ENCODE measurements at places on chromosomes 6 and 20.

GRCh38 chr6:132053511-132053910 lies 102.3 kb upstream of the CCN2 start:
- DNase-seq = no peak

DNA sequence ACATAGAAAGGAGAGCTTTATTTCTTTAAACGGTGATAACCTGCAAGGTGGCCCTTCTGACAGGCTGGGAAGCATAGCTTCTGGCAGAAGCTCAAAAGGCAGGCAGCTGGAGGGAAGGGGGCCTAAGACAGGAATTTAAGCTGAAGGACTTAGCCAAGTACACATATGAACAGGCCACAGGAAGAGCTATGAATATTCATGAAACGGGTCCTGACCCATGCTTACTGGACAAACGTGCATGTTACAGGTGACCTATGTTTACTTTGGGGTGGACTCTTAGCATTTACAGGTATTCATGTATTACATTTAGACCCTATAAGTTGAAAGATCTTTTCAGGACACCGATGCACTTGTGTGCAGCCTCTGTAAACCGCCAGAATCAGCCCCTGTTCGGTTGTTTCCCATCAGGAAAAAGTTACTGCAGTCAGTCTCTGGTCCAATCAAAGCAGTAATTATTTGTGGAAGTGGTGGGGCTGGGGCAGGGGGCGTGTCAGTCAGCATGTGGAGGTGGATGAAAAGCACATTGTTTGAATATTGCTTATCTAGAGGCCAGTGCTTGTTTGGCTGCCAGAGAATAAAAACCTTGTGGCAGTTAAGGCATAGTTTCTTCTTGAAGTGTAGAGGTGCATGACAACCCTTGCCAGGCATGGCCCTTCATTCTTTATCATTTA lies 2.9 kb upstream of the GZF1 start:
- DNase-seq = no peak

GRCh38 chr20:61126369-61127195 lies 125.5 kb upstream of the CDH4 start:
- no peak for DNase-seq

DNA sequence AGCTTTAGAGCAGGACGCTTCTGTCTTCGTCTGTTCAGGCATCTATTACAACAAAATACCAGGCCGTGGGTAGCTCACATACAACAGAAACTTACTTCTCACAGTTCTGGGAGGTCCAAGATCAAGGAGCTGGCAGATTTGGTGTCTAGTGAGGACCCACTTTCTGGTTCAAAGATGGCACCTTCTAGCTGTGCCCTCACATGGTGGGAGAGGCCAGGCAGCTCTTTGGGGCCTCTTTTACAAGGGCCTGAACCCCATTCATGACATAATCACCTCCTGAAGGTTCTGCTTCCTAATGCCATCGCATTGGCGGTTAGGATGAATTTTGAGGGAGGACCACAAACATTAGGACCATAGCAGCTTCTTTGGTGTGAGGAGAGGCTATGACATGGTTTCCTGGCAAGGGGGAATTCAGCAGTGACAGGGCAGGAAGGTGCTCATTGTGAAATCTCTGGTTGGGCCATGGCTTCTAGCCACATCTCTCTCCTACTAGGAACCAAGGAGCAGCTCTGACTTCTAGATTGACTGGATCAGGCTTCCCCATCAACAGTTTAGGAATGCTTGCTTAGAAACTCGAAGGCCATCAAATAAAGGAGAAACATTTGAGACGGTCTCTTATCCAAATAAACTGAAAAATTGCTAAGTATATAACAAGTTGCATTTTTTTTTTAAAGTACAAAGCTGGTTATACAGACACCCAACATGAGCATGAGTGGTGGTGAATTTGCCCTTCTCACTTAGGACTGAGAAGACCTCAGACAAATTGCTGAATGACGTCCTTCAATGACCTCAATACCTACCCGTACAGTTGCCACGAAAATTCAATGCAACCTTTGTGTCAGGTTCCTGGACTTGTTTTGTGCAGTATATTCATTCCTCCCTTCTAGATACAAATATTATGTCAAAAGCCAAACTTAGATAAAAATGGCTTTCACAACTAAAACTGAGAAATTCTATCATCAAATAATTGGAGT lies 140.7 kb downstream of the ZDHHC14 start:
- no peak for DNase-seq

DNA sequence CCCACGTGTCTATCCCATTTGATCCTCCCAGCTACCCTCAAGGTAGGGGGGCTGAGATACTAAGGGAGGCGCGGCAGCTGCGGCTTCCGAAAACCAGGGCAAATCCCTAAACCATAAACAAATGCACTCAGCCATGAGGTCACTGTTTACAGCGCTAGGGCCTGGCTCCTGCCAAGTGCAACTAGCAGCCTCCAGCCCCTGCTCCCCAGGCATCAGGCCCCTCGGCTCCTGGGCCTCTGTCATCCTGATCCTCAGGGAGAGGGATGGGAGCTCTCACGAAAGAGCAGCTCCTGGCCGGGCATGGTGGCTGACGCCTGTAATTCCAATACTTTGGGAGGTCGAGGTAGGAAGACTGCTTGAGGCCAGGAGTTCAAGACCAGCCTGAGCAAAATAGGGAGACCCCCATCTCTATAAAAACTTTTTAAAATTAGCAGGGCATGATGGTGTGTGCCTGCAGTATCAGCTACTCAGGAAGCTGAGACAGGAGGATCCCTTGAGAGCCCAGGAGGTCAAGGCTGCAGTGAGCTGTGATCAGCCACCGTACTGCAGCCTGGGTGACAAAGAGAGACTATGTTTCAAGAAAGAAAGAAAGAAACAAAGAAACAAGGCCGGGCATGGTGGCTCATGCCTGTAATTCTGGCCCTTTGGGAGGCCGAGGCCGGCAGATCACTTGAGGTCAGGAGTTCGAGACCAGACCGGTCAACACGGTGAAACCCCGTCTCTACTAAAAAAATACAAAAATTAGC lies 42.5 kb upstream of the TLDC2 start:
- no peak for DNase-seq

DNA sequence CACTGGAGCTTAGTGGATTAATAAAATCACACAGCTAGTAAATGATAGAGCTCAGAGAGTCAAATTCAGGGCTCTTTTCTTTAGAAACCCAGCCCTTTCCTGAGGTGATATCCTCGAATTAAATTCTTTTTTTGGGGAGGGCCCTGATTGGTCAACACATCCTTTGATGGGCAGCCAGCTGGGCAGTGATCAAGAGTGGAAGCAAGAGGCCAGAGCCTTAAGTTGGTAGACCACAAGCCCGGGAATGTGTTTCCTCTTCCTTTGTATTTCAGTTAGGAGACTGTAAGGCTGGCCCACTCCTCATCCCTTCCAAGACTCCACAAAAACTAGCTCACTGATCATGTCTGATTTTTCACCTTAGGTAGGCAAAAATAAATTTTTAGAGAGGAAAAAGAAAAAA lies 640.5 kb downstream of the DHX35 start:
- no peak for DNase-seq

- no peak for DNase-seq
Observed at GRCh38 chr6:30380464-30380863, 35.5 kb downstream of the RPP21 start.

DNA sequence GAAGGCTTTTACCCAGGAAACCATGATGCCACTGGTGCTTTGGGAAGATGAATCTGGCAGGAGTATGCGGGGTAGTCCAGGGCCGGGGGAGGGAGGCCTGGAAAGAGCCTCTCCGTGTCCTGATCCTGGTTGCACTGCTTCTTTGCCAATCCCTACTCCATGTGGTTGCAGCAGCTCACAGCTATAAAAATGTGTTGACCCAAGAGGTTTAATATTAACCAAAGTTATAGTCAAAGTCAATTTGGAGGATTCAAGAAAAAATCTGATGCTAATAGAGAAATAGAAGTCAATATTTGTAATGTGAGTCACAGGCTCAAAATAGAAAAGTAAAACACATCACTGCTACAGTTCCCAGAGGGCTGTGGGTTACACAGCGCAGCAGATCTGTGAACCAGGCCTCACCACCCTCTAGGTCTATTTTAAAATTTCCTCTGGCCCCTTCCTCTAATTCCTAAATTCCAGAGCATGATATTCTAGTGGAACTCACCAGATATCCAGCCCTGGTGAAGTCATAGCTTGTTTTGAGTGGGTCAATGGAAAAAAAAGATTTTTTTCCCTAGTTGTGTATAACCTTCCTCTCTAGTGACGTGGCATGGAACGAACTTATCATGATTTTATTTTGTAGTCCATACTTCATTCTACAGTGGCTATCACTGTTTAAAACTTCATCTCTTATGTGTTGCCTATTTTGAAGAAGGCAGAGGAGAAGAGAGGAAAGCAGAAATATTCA lies 63.2 kb upstream of the BMP2 start:
- no peak for DNase-seq

GRCh38 chr20:36368869-36369268 lies 62.7 kb downstream of the DLGAP4 start:
- DNase-seq = no peak

- DNase-seq = no peak
Observed at GRCh38 chr6:36128793-36129192, 1.5 kb upstream of the MAPK13 start.

DNA sequence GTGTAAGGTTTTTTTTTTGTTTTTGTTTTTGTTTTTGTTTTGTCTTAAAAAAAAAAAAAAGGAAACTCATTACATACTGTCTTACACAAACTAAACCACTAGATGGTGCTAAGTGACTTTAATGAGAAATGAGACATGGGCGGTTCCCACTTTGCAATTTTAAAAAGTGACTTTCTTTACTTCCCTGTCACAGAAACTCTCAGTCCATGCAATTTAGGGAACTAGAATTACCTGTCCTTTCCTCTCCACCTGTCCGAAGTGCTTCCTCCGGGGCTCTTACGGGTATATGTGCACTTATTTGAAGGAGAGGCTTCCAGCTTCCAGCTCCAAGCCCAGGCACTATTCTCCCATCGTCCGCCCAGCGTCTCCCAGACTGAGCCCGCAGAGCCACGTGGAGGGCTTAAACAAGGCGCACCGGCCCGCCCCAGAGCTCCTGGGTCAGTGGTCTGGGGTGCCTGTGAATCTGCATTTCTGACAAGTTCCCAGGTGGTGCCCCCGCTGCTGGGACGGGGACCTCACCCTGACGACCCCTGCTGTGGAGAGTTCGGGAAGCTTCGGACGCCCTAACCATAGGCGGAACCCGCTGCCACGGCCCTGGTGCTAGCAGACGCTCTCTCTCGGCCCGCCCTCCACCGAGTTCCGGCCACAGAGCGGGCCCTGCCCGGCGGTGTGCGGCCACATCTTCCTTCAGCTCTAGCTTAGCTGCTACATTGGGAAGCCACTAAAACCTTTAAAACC lies 26.1 kb downstream of the BFSP1 start:
- peak; percentile 10 for DNase-seq

- no peak for DNase-seq
Observed at GRCh38 chr20:62959101-62959971, 6.8 kb downstream of the SLC17A9 start.

GRCh38 chr20:6732001-6732447 lies 35.5 kb upstream of the BMP2 start:
- DNase-seq = no peak

DNA sequence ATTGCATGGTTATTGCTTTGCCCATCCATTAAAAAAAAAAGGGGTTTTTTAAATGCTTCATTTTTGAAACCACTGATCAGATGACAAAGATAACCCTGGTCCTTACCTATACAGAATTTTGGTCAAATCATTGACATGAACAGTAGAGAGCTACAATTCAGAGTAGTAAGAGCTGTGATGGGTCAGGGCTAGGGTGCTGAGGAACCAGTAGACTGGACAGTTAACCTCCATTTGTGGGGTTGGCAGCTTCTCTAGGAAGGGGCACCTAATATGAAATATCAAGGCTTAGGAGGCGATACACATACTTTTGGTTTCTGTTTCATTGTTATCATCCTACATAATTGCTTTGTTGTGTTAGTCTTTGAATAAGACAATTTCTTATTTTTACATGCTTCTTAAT lies 55.1 kb downstream of the ORC3 start:
- DNase-seq = no peak

DNA sequence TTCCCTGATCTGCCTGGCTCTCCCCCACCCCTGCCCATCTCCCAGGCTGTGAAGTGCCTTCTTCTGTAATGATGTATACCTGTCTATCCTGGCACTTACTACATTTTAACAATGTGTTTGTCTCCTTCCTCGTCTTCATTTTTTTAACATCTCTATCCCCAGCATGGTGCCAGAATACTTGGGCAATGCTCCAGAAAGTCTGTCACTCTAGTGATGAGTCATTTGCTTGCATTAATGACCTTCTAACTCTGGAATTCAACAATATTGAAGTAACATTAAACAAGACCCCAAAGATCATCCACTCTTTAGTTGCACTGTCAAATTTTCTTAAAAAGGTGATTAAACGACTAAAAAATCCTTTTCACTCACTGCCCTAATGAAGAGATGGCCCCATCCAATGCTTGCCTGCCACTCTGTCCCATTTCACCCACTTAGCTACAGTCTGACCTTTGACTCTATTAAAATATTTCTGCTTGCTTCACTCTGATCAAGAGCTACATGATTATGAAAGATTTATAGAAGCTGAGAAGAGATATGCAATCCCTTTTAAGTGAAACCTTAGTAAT lies 7.7 kb upstream of the KLHL31 start:
- no peak for DNase-seq

GRCh38 chr6:1200081-1200408 lies 111.9 kb upstream of the FOXQ1 start:
- DNase-seq = no peak

DNA sequence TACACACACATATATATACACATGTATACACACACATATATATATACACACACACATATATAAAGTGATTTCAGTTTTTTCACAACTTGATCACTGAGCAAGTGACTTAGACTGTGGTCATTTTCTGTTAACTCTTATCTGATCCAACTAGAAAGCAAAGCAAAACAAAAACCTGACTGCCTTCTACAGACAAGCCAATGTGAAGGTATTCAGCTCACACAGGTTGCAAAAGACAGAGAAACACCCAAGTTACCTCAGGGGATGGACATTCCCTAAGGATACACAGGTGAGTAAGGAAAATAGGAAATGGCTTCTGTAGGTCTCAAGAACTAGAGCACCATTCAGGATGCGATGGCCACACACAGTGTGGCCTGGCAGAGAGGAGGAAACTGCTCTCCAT lies 58.4 kb upstream of the IER3 start:
- no peak for DNase-seq

- no peak for DNase-seq
Observed at GRCh38 chr6:99471638-99472037, 43.6 kb downstream of the USP45 start.

- DNase-seq = no peak
Observed at GRCh38 chr6:13248994-13249393, 79.3 kb downstream of the TBC1D7 start.

- DNase-seq = peak; percentile 44
Observed at GRCh38 chr6:106360410-106360988, at the start of gene CRYBG1. Gene CRYBG1 (plus strand): TSS chr6:106360717. CDS start chr6:106360909, 192 bp downstream.

GRCh38 chr6:30883685-30884520 lies at the start of gene DDR1:
Gene DDR1 (plus strand): TSS chr6:30884519. CDS start chr6:30888730, 4,211 bp downstream.
- no peak for DNase-seq

GRCh38 chr6:163137398-163137881 lies 277.1 kb upstream of the QKI start:
- DNase-seq = no peak
